ENCODE measurements at places on chromosomes 11 and 22. TPM values are rescaled to one million over a fixed set of nuclear protein-coding genes. Genes with fewer than 3 reads are reported as not detected.

- DNase-seq, result no peak
These were observed 700.8 kb downstream of the TBC1D22A start for GRCh38 chr22:47463220-47463619.

DNA sequence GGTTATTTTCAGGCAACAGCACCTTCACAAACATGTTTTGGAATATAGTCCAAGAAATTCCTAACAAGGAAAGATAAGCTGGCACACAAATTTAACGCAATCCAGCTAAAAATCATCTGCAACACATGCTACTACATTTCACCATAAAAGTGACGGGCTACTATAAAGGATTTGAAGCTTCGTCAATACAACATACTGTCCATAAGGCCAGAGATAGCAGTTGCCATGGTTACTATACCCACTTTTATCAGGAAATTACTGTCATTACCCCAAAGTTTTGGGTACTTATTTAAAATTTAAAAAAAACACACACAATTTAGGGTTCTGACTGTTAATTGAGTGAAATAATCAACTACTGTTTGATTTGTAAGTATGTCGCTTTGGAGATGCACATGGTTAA, 6.9 kb downstream of the PHF21A start:
- no peak for DNase-seq

GRCh38 chr22:26398741-26399153, 30.3 kb upstream of the ASPHD2 start:
- DNase-seq, result peak; percentile 64

GRCh38 chr22:32650553-32651345, 150.8 kb upstream of the TIMP3 start:
- DNase-seq, result peak; percentile 61

- no peak for DNase-seq
These were observed 121.1 kb upstream of the TMEM45B start for GRCh38 chr11:129694538-129694937.

DNA sequence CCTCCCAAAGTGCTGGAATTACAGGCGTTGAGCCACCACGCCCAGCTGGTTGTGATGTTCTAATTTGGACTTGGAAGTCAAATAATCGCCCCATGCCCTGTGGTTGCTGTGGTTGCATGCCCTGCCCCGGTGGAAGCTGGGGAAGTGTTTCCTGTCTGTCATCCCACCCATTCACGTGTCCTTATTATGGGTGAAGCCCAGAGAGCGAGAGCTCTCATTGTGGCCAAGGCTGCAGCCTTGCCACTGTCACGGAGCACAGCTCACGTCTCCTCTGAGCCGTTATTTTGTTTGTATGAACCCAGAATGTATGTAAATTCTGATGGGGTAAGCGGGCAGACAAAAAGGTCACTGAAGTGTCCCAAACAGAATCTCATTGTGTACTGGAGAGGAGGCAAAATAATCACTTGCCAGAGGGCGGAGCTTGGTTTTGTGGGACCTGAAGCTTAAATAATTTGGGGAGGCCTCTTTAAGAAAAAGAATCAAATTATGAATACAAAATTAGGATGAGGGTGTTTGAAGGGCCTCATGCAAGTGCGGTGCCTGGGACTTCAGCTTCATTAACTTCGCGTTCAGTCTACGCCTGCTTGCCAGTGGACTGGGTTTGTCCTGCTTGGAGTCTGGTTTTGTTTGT, 25.8 kb upstream of the TREH start:
- no peak for DNase-seq

DNA sequence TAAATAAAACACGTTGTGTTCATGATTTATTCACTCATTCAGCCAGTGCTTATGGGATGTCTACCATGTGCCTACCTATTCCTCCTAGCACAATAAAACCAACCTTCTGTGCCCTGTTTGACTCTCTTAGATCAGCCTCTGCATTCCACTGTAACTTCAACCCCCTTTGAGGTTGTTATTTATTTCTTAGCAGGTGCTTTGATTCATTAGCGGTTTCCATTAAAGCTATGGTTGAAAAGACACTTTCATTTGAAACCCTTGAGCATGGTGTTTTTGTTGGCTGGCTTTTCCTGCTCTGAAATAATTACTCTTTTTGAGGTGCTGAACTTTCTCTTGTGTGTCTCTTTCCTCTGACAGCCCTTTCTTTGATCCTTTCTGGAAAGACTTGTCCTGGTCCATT, 570.6 kb upstream of the LARGE1 start:
- no peak for DNase-seq

- DNase-seq, result no peak
These were observed 215.1 kb downstream of the TMEM135 start for GRCh38 chr11:87252869-87253268.

DNA sequence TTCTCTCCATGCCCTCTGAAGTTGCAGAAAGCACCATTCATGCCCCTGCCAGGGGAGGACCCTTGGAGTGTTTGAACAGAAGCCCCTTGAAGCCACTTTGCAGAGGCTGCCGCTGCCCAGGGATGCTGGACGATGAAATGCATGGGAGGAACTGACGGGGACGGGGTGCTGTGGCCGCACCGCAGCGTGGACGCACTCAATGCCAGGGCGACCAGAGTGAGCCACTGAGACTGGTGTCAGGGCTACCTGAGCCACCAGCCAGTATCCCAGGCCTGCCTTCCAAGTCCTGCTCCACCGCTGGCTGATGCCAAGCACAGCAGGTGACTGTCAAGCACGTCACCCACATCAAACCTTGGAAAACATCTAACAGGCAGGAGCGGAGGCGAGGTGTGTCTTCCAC, 17.6 kb downstream of the PHF21B start:
- no peak for DNase-seq

- peak; percentile 60 for DNase-seq
These were observed 714 bp downstream of the SDF2L1 start for GRCh38 chr22:21642584-21643448.

DNA sequence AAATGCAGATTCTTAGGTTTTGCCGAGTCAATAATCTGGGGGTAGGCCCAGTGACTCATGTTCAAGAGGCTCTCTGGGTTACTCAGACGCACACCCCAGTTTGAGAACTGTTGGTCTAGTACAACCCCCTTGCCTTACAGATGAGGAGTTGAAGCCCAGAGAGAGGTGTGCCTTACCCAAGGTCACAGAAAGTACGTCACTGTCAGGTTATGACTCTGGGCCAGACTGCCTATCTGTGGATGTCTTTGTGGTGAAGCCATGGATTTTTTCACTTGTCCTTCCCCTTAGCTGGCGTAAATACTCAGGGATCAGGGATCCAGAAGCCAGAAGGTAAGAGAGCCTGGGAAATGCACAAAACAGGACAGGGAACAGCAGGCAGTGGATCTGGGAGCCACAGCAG, 25.2 kb upstream of the NECTIN1 start:
- DNase-seq, result no peak

DNA sequence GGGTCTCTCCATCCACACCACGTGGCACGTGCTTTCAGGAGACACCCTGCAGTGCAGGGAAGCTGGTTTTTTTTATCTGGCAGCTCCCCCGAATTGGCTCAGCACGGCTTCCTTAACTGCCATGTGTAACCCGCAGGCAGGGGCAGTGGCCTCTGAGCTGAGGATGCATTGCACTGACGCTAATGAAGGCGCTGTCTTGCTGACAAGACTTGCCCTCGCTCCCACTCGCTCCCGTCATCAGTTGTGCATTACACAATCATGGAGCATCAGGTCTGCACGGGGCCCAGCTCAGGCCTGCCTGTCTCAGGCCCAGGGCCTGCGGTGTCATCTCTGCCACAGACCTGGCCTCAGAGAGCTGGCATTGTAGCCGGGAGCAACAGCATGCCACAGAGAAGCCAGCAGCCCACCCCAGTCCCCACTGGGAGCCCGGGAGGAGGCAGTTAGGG, 95.9 kb downstream of the ARHGAP8 start:
- peak; percentile 8 for DNase-seq

GRCh38 chr11:119345685-119346084, 820 bp downstream of the MFRP start:
- no peak for DNase-seq

DNA sequence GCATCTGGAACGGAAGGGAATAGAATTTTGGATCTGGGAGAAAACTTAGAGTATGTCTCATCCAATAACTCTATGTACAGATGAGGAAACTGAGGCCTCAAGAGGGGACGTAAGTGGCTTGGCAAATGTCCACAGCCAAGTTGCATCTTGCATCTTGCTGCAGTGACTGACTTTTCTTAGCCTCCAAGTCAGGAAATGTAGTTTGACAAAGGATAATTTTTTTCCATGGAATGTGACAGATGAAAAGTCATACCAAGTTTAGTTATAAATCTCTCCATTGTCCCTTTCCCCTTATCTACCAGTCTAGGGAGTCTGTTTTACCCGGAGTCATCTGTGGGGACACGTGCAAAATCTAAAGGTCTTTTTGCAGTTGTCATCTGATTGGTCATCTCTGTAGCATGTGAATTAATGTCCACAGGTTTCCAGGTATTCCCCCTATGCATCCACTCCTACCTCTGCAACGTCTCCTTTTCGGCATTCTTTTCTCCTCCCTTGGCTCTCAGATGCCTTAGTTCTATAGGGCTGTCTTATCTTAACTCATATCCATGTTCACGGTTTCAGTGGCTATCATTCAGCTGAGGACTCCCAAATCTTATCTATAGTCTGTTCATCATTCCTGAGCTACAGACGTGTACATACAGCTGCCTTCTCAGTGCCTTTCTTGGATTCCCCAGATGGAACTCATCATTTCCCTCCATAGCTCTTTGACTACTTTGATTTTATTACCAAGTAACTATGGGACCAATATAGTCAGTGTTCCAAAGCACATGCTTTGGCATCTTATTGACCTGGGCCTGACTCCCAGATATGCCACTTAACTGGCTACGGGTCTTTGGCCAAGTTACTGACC, 139.5 kb upstream of the TIMP3 start:
- DNase-seq, result peak; percentile 89

DNA sequence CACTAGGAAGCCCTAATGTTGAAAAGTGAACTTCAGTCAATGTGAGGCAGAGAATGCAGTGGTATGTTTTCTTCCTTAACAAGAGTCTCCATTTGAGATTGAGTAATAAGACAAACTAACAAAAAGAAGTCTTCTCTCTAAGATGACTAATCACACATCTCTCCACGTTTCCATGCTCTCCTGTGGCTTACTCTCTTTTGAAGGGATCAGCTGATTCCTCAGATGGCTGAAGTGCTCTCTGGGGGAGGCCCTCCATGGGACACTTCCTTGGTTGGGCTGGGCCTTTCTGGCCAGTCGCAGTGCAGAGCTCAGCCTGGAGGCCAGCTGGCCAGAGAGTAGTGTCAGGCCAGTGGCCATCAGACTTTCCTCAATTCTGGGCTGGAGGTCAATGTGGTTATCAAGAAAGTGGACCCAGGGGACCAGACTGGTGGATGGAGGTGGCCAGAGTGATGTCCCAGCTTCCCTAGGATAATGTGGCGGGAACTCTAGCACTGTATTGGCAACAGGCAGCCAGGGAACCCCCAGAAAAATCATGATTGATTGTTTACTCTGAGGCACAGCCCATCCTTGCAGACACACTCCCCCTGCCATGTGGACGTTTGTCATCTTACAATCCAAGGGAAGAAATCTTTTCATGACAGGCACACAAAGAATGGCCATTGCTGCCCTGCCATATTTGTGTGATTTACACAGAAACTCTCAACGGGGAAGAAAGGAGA, 14.5 kb downstream of the CSRP3 start:
- no peak for DNase-seq

DNA sequence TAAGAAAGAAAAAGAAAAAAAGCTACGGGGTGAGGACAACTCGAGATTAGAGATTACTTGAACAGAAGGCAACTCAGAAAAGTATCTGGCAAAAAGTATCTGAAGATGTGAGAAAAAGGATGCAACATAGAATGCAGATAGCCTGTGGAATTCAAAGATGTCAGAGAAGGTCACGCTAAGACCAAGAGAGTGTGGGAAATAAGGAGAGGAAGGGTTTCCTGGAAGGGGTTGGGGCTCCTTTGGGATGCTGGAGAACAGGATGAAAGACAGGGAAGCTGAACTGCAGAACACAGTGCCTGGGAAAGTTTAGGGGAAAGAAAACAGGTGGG, 1.2 kb downstream of the GUCY1A2 start:
- DNase-seq, result no peak

DNA sequence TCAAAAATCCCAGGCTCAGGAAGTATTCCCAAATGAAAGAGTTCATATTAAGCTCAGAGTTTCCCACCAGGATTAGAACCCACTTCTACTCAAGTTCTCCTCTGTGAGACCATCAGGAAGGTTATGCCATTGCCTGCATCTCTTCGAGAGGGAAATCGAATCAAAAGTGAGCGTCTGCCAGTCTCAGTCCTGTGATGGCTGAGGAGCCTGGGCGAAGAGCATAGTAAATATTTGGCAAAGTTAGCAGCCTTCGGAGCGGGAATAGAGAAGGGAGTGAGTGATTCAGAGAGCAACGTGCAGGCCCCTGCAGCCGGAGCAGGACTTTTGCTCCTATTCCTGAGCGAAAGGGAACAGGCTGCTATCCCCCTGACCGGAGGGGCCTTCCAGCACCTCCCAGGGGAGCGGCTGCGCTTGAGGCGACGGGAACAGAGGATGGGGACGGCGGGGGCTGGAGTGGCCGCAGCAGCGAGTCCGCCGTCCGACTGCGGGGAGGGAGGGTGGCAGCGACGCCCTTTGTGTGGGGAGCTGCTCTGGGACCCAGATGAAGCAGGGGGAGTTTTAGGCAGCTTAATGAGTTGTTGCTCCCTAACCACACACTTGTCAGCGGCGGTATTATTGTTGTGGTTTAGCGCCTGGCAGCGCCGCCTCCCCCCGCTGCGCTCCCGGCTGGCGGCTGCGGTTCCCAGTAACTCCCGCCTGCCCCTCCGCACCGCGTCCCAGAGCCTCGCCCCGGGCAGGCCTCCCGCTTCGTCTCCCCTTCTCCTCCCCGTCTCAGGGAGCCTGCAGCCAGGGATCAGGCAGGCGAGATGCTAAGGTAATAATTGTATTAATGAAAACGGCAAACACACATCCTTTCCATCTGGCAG, 21.7 kb upstream of the NRGN start:
- no peak for DNase-seq

- DNase-seq, result peak; percentile 71
These were observed 370.2 kb downstream of the AASDHPPT start for GRCh38 chr11:106447631-106448191.

GRCh38 chr11:74669211-74670160, 61.7 kb downstream of the CHRDL2 start:
- no peak for DNase-seq

The RIMBP3B gene
- total RNA-seq, result 0.32 TPM

The SYCE3 gene
- not detected for total RNA-seq

The CARD16 gene
- 30.7 TPM for total RNA-seq

The ENTHD1 gene
- total RNA-seq, result not detected

The KCNQ1OT1 gene
- 6.1 TPM for total RNA-seq

The PIH1D2 gene
- total RNA-seq, result 2.6 TPM

The MRGPRX3 gene
- not detected for total RNA-seq

The VWA5A gene
- 6.5 TPM for total RNA-seq

The SAA4 gene
- total RNA-seq, result not detected

The DDTL gene
- total RNA-seq, result 3.0 TPM

The POTEH gene
- not detected for total RNA-seq

The SLC22A8 gene
- total RNA-seq, result not detected

The DNAJB7 gene
- total RNA-seq, result not detected

The GRM5 gene
- total RNA-seq, result under 0.01 TPM

The EHBP1L1 gene
- 47.7 TPM for total RNA-seq

The OR8D4 gene
- total RNA-seq, result not detected

The CASP12 gene
- total RNA-seq, result 0.43 TPM

Data from fibroblast of villous mesenchyme (primary cell).